COR-L47 (cell line): ENCODE measurements at places on chromosomes 7 and 10.

DNA sequence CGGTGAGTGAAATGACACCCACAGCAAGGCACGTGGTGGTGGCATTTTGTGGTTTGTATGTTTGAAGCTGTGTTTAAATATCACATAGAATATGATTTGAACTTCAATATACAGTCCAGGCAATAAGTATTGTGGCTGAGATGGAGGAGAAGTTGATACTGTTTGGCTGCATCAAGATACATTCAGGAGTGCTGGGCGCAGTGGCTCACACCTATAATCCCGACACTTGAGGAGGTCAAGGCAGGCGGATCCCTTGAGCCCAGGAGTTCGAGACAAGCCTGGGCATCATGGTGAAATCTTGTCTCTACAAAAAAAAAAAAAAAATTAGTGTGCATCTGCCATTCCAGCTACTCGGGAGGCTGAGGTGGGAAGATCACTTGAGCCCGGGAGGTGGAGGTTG, 35.2 kb upstream of the NUB1 start:
- DNase-seq, result no peak

DNA sequence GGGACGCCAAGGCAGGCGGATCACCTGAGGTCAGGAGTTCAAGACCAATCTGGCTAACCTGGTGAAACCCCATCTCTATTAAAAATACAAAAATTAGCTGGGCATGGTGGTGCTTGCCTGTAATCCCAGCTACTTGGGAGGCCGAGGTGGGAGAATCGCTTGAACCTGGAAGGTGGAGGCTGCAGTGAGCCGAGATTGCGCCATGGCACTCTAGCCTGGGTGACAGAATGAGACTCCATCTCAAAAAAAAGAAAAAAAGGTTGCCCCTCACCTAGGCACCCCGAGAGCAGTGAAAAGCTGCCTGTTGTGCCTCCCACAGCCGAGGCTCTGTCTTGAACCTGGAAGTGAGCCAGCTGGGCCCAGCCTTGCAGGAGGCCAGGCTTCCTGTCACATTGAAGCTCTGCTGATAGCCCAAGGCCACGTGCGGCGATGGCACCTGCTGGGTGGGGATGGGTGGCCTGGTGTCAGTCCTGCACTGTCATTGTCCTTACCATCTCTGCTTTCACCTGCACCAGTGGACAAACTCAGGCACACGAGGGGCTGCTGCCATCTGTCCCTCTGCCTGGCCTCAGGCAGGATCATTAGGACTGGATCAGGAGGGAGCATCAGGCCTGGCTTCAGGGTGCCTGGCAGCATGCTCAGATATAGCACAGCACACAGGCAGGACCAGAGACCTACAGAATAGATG, 37.8 kb downstream of the DNAJB12 start:
- DNase-seq, result peak; percentile 73

DNA sequence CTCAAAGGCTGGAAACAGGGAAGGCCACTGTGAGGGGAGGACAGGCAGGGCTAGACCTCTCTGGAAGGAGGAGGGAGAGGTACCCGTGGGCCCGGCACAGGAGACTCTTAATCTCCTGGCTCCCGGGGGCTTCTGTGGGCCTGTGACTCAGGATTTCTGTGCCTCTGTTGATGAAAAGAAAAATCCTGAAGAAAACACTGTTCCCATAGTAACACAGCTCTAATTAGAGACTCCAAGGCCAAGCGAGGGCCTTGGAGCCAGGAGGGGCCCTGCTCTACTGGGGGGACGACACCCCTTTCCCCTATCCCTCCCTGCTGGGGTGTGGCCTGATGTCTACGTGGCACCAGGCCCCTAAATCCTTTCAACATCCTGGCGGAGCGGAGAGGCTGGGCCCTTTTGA, 174.1 kb upstream of the TNRC18 start:
- no peak for DNase-seq

DNA sequence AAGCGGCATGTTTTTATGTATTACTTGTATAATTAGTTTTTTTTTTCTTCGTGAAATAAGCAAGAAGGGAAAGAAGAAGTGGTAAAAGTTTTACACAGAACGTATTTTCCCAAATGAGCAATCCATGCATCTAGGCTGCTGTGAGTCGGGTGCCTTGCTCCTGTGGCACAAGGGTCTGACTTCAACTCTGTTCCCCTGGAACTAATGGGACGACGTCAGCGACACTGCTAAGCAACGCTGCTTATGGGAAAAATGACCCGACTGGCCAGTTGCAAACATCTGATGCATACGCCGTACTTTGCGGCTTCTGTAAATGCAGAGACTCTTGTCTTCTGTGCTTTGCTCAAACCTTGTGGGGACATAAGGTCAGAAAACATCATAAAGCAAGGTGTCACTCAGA, 66.3 kb downstream of the MPP7 start:
- no peak for DNase-seq

DNA sequence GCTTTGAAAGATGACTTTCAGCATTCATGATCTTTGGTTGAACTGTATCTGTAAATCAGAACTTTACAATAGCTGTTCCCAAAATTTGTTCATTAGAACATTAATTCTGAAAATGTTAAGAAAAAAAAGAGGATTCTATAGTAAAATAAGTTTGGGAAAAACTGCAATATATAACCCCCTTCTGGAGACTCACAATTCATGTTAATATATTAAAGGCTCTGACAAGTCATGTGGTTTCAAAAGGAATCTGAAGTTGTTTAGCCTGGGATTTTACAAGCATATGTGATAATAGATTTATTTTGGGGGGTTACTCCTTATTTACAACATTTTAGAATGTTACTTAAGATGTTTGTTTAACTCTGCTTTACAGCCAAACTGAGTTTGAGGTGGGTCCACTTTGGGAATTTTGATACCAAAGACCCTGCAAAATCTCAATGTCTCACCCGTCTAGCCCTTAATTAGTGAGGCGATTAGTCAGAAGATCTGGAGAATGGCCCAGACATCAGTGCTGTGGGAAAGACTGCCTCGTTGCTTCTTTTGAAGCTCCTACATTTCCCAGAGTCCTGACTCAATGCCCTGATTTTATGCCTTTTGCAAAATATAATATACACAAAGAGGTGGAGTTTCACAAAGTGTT, 40.0 kb downstream of the CDK1 start:
- DNase-seq, result no peak

DNA sequence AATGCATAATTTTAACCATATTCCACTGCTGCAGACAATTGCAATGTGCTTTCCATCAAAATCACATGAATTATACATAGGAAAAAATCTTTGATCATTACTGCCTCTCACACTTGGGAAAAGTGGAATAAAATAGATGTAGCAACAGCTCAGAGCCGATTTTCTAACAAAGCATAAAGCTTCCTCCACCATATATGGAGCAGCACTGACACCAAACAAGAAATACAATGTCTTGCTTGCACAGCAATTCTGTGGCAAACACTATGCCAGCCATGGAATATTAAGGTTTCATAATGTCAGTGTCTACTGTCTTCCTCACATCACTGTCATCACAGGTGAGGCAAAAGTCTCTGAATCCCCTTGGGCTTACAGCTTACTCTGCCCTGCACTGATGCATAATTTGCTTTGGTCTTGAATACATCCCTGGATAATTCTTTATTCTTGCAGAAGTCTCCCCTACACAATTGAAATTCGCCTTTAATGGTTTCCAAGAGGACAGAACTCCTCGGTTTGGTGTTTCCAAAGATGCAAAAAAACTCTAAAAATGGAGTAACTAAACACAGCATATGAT, 198.5 kb downstream of the CACNA2D1 start:
- no peak for DNase-seq

DNA sequence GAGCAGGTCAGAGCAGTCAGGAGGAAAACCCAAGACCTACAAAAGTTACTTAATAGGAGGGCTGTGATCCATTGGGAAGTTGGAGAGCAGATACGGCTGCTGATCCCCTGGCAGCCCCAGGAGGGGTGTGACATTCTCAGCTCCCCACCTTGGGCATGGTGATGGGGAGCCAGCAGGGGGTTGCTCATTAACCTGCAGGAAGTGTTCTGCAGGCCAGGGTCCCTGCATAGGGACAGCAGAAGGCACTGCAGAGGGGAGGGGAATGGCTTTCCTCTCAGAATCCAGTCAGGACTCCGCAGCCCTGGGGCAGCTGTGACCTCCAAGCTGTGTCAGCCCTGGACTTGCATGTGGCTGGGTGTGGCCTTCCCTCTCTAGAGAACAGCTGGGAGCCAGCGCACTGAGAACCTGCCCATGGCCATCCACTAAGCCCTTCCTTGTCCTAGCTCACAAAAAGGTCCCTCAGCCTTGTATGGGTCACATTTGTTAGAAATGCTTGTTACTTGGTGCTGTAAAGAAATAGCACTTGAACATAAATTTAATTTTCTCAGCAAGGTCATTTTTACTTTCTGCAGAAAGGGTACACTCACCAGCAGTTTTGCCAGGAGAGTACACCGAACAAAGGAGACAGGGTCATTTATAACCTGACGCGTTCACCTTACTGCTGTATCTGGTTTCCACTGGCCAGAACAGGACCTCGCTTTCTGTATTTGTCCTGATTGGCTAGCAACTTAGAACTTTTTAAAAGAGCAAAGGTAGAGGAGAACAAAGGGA, 169.6 kb downstream of the COBL start:
- DNase-seq, result no peak

DNA sequence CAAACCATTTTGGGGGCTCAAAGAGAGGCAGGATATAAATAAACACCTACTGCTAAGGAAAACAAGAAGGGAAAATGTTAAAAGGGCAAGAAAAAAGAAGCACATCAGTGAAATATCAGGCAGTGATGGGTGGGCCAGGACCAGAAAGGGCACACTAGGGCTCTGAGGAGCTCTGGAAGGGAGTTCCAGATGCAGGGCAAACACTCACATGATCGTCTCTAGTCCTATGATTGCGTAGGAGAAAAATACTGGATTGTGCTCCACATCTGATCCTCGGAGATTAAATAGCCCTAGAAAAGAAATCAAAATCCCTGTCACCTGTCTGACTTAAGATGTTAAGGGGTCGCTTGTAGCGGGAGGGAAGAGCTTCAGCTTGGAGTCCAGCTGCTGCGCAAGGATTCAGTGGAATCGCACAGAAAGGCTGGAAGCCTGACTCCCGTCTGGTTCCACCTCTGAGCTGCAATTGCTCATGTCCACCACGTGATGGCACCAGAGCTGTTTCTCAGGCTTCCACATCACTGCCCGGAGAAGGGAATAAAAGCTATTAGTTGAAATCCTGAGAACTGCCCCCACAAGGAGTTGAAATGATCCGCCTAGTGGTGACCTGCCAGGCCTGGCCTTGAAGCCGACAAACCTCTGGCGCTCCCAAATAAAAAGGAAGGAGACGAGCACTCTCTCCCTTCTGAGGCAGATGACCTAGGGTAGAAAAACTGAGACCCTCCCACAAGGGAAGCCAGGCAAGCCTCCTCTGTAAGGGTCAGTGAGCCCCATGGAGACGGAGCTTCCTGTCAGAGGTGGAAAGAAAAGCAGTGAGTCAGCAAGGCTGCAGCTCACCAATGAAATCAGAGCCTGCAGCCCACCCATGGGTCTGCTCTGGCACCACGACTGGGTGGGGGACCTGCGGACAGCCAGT, 39.2 kb downstream of the XPNPEP1 start:
- peak; percentile 43 for DNase-seq

GRCh38 chr10:87593702-87594101, 66.0 kb upstream of the PAPSS2 start:
- DNase-seq, result no peak

- DNase-seq, result peak; percentile 0
Observed at GRCh38 chr10:5089865-5090264, 4.3 kb upstream of the AKR1C3 start.

- no peak for DNase-seq
Observed at GRCh38 chr7:135236727-135237126, 3.1 kb downstream of the STRA8 start.

DNA sequence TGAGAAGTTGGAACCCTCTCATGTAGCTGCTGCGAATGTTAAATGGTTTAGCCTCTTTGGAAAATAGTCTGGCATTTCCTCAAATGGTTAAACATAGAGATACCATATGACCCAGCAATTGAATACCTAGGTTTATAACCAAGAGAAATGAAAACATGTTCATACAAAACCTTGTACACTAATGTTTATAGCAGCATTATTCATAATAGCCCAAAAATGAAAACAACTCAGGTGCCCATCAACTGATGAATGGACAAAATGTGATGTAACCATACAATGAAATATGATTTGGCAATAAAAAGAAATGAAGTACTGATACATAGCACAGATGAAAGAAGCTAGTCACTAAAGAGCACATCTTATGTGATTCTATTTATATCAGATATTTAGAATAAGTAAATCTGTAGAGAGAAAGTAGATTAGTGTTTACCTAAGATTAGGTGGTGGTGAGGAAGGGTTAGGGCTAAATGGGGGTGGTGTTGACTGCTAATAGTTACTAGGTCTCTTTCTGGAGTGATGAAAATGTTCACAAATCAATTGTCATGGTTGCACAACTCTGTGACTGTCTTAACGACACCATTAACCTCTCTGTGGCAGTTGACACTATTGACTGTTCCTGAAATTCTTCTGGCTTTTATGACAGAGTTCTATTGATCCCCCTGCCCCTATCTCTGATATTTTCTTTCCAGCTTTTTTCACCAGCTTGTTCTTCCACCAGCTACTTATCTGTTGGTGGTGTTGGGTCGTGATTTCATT, 35.2 kb downstream of the VCL start:
- DNase-seq, result no peak

DNA sequence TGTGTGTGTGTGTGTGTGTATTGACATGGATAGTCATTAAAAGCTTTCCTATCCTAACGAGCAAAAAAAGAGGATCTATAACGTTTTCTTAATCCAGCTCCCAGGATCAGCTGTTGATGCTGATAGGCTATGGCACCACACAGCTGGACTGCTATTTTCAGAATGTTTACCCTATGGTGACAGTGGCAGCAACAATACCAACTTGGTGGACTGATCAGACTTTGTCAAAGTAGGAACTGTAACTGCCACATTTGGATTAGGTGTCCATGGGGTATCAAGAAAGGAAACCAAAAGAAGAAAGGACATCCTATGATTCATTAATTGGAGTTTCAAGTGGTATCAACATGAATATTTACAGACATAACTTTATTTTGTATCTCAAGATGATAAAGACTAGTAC, 2.7 kb upstream of the CLEC5A start:
- DNase-seq, result no peak

DNA sequence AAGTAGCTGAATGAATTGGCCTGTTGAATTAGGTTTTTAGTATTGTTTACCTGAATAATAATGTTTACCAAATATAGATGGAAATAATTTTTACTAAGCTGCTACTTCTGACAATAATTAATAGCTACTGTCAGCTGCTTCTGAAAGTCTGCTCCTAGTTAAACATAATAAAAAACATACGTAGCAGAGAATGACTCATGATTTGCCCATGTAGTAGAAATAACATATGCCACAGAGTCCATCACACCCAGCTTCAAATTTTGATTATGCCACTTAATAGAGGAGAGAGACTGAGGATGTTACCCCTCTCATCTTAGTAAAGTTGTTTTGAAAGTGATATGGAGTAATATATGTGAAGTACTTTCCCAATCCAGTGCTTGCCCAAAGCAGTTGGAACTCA, 57.6 kb upstream of the MDFIC start:
- DNase-seq, result no peak

- DNase-seq, result no peak
Observed at GRCh38 chr10:119323085-119324016, 116.0 kb downstream of the GRK5 start.
